Neural crest cell (in vitro differentiated cells): ENCODE measurements at places on chromosomes 4 and X. TPM values are rescaled to one million over a fixed set of nuclear protein-coding genes. Genes with fewer than 3 reads are reported as not detected.

MGAT4D gene
- total RNA-seq, result not detected in 2 replicates

FGFBP2 gene
- 0.28 TPM in 1 of 2 replicates, not detected in the other for total RNA-seq

GRIA3 gene
- 1.4 and 2.2 TPM in 2 replicates for total RNA-seq

P2RY10 gene
- total RNA-seq, result not detected in 2 replicates

TLR2 gene
- total RNA-seq, result 0.28 and 0.71 TPM in 2 replicates

MAMLD1 gene
- 4.5 TPM in 2 replicates for total RNA-seq

GRCh38 chrX:115521741-115522140 is 39.2 kb upstream of the PLS3 start:
- no peak overlapping the region for H3K27ac ChIP-seq
- no peaks in the 10 kb centered on the region for H3K4me1 ChIP-seq
- H3K27me3 ChIP-seq, result no peaks in the 10 kb centered on the region
- no peak for DNase-seq
- no peak overlapping the region for H3K4me3 ChIP-seq

- no peak overlapping the region for H3K4me3 ChIP-seq
- H3K4me1 ChIP-seq, result peaks cover 9% of the 10 kb centered on the region
- no peak overlapping the region for H3K27ac ChIP-seq
- no peak for DNase-seq
Observed at GRCh38 chr4:16031546-16032395, 52.1 kb downstream of the PROM1 start.

- no peak for DNase-seq
- no peak overlapping the region for H3K27ac ChIP-seq
- no peaks in the 10 kb centered on the region for H3K27me3 ChIP-seq
- H3K4me1 ChIP-seq, result no peaks in the 10 kb centered on the region
- no peak overlapping the region for H3K4me3 ChIP-seq
Observed at GRCh38 chr4:94395562-94395961, 52.9 kb upstream of the HPGDS start.

- H3K4me1 ChIP-seq, result no peaks in the 10 kb centered on the region
- DNase-seq, result no peak
- peaks cover 2% of the 10 kb centered on the region for H3K36me3 ChIP-seq
- no peaks in the 10 kb centered on the region for H3K27me3 ChIP-seq
- no peak overlapping the region for H3K27ac ChIP-seq
Observed at GRCh38 chrX:71493111-71493613, 39.7 kb upstream of the OGT start.

DNA sequence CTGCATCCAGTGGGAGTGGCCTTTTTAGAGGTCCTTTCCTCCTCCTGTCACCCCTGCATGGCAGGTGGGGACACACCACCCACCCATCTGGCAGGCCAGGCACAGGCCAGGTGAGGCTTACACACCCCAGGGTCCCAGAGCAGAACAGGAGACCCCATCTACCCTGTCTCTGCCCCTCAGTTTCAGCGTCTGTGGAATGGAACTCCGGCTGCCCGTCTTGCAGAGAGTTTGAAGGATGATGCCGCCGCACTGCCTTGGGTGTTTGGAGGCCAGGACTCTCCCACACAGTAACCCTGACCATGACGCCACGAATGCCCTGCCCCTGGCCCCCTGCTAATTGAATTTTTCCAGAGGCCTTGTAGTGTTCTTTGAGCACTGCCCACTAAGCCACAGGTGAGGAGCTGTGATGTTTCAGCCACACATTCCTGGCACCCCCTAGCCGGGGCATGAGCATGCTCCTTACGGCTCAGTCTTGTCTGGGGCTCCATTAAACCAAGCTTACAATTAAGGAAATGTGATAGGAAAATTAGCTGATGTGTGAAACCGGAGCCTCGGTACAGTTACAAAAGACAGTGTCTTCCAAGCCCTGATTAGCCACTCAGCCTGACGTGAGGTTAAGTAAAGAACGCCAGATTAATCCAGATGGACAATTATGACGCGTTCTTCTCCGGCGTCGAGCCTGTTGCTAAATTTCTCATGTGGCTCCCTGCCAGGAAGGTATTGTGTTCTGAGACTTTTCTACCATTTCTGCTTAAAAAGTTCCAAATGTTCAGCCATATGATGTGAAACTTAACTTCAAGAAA is 39.3 kb downstream of the HMX1 start:
- no peak for DNase-seq
- H3K27ac ChIP-seq, result no peak overlapping the region
- H3K4me1 ChIP-seq, result peaks cover 9% of the 10 kb centered on the region
- no peak overlapping the region for H3K4me3 ChIP-seq
- no peaks in the 10 kb centered on the region for H3K36me3 ChIP-seq

GRCh38 chrX:23821847-23822246 is 38.9 kb downstream of the SAT1 start:
- H3K27me3 ChIP-seq, result no peaks in the 10 kb centered on the region
- no peaks in the 10 kb centered on the region for H3K36me3 ChIP-seq
- peak overlapping the region; percentile 81 for H3K27ac ChIP-seq
- DNase-seq, result no peak
- H3K4me1 ChIP-seq, result peaks cover 22% of the 10 kb centered on the region
- no peak overlapping the region for H3K4me3 ChIP-seq

DNA sequence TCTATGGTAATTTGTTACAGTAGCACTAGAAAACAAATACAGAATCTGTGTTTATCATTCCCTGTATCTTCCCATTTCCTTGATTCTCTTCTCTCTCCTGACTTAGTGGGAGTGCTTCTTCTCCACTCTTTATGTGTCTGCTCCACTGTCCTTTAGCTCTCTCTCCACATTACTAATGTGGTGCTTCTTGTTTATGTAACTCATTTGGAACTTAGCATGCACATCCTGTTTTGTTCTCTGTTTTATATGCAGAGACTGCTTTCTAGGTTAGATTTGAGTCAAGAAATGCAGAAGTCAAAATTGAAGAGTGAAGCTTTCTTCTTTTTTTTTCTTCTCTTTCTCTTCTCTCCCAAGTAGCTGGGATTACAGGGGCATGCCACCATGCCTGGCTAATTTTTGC is 25.9 kb downstream of the ADH1A start:
- no peak overlapping the region for H3K4me3 ChIP-seq
- peaks cover 13% of the 10 kb centered on the region for H3K36me3 ChIP-seq
- no peak for DNase-seq
- H3K27ac ChIP-seq, result no peak overlapping the region

DNA sequence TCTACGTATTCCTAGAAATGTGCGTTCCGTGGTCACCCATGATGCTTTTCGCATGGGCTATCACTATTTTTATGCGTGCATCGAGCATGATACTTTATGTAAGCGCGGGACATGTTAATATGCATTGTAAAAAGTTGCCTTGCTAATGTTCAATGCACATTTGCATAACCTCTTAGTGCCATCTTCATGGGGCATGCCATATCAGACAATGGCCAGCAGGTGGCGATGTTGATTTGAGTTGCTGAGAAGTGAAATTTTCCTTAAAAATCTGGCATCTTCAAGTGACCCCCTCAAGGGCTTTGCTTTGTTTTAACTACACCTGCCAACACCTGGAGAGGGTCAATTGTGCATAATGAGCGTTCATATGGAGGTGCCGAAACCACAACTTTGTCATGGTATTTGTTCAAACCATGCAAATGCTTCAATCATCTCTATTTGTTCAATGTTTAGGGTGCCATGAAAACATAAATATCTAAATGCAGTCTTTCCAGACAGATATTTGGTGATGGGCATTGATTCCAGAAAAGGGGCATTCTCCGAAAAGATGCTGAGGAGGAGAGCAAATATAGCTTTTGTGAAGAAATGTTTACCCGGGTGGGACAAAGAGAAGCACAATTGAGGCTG is 833.9 kb upstream of the PRKX start:
- peak; percentile 70 for DNase-seq
- peaks cover 4% of the 10 kb centered on the region for H3K4me1 ChIP-seq
- no peak overlapping the region for H3K27ac ChIP-seq
- H3K36me3 ChIP-seq, result no peaks in the 10 kb centered on the region

DNA sequence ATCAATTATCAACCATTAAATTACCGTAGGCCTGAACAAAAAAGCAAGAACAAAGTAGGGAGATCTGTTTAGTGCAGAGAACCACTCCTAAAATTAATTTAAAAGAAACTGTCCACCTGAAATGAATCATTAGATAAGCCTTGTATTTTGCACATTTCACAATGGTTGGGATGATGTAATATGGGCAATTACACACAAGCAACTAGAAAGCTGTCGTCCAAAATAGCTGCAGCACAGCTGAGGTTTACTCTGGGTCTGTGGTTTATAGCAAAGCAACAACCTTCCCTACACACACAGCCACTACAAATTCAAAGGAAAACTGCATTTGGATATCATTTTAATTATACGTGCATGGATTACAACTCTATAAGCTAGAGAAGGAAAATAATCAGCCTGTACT is 28.5 kb downstream of the PCDH19 start:
- H3K36me3 ChIP-seq, result no peaks in the 10 kb centered on the region
- H3K27ac ChIP-seq, result no peak overlapping the region
- H3K27me3 ChIP-seq, result no peaks in the 10 kb centered on the region
- peaks cover 45% of the 10 kb centered on the region for H3K4me1 ChIP-seq
- DNase-seq, result no peak

GRCh38 chr4:54281054-54281766 is 52.1 kb downstream of the PDGFRA start:
- H3K4me1 ChIP-seq, result peaks cover 15% of the 10 kb centered on the region
- H3K4me3 ChIP-seq, result no peak overlapping the region
- peaks cover 10% of the 10 kb centered on the region for H3K36me3 ChIP-seq
- no peak for DNase-seq
- H3K27me3 ChIP-seq, result peaks cover 16% of the 10 kb centered on the region
- no peak overlapping the region for H3K27ac ChIP-seq

GRCh38 chrX:129877401-129877800 is 28.6 kb upstream of the UTP14A start:
- H3K27me3 ChIP-seq, result no peaks in the 10 kb centered on the region
- H3K4me3 ChIP-seq, result no peak overlapping the region
- H3K36me3 ChIP-seq, result no peaks in the 10 kb centered on the region
- DNase-seq, result no peak
- H3K4me1 ChIP-seq, result no peaks in the 10 kb centered on the region

GRCh38 chr4:175833574-175834311 is 21.7 kb upstream of the GPM6A start:
- H3K4me1 ChIP-seq, result peaks cover 19% of the 10 kb centered on the region
- H3K27ac ChIP-seq, result peak overlapping the region; percentile 32
- H3K36me3 ChIP-seq, result no peaks in the 10 kb centered on the region
- H3K4me3 ChIP-seq, result no peak overlapping the region

DNA sequence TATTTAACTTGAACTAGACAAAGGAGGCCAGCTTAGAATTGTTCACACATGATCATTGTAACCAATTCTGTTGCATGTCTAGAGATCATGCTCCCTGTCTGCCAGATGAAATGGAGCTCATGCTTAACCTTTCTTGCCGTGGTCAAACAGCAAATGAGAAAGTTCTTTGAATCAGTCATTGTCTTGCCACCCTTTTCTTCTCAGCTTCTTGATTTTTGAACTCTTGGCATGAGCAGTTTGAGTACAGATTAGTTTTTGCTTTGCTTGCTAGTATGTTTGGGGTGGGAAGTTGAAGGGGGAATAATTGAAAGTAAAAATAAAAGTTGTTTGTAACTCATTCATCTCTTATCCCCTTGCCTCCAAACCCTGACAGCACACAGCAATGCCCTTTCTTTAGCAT is 4.7 kb downstream of the MTM1 start:
- no peaks in the 10 kb centered on the region for H3K36me3 ChIP-seq
- no peak overlapping the region for H3K27ac ChIP-seq
- H3K27me3 ChIP-seq, result no peaks in the 10 kb centered on the region
- peaks cover 43% of the 10 kb centered on the region for H3K4me1 ChIP-seq
- DNase-seq, result no peak

GRCh38 chrX:130299279-130300009 is 30.7 kb upstream of the ZNF280C start:
- H3K36me3 ChIP-seq, result no peaks in the 10 kb centered on the region
- no peak overlapping the region for H3K4me3 ChIP-seq
- no peak overlapping the region for H3K27ac ChIP-seq
- no peaks in the 10 kb centered on the region for H3K27me3 ChIP-seq

DNA sequence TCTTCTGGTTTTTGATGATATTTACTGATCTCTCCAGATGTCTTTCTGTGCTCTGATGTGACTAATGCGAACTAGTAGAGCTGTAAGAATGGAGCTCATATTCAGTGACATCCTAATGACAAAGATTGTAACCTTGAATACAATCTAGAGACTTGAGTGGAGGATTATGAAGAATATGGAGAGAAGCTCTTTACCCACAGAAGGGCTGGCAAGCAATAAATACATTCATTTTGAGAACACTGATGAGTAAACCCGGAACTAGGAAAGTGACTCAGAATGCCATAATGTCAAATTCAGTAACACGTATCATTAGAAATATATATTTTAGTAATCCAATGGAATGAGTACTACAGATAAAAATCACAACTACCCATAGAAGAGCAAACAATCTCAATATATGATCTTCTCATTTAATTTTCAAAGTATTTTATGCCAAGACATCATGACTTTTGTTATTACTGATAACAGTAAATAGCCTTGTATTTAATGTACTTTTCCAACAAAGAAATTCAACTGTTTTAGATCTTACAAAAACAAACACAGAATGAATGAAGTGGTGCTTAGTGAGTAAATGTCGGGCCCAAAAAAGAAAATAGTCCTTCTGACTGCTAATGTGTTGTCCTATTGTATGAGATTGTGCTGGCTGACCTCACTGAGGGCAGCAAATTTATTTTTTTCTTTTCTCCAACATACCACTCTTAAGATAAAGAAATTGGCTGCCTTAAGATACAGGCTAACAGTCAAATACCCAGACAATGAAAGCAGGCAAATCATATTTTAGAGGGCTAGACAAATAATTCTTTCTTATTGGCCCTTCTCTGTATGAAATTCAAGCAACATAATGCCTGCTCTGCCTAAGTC is 49.2 kb upstream of the HDAC8 start:
- H3K36me3 ChIP-seq, result peaks cover 2% of the 10 kb centered on the region
- H3K4me3 ChIP-seq, result no peak overlapping the region
- H3K27me3 ChIP-seq, result no peaks in the 10 kb centered on the region
- no peak overlapping the region for H3K27ac ChIP-seq

DNA sequence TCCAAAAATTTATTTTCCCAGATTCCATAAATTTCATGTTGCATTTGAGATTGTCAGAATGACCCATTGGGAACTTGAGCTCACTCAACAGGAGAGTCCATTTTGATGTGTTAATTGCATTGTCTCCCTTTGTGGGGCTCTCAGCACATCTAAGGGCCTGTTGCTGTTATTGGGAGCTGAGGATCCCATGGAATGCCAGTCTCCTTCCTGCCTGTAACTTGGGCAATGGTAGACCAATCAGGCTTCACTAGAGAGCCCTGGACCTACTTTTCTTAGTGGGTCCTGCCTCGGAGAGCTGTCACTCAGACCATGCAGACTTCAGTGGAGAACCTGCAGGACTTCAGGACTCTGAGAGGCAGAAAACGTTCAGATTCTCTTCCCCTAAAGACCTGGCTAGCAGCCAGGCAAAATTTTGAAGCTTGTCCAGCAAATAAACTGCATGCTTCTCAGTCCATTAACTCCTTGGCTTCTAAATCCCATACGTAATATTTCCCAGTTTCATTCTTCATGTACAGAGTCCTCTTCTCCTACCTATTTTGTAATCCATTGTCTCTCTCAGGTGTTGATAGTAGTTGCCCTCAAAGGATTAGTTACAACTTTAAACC is 25.1 kb downstream of the OCRL start:
- no peak overlapping the region for H3K4me3 ChIP-seq
- peaks cover 36% of the 10 kb centered on the region for H3K36me3 ChIP-seq
- DNase-seq, result no peak
- no peak overlapping the region for H3K27ac ChIP-seq
- no peaks in the 10 kb centered on the region for H3K4me1 ChIP-seq
- H3K27me3 ChIP-seq, result no peaks in the 10 kb centered on the region
